ENCODE measurements at places on chromosomes 7 and 10. TPM values are rescaled to one million over a fixed set of nuclear protein-coding genes. Genes with fewer than 3 reads are reported as not detected.

Gene FFAR4
- 0.13 TPM for total RNA-seq

Gene CPA2
- not detected for total RNA-seq

Gene ACSM6
- 1.8 TPM for total RNA-seq

Gene SOSTDC1
- total RNA-seq, result not detected

Gene FANK1
- 6.3 TPM for total RNA-seq

Gene GPER1
- total RNA-seq, result 3.4 TPM

Gene SYNPO2L
- total RNA-seq, result 0.29 TPM

Gene LIPF
- total RNA-seq, result not detected

Gene SORCS1
- 0.99 TPM for total RNA-seq

Gene ASAH2B
- total RNA-seq, result 4.8 TPM

Gene OPN1SW
- total RNA-seq, result not detected

Gene OR6V1
- not detected for total RNA-seq

Gene COBL
- 1.3 TPM for total RNA-seq

Gene VGF
- total RNA-seq, result not detected

Gene NPTX2
- 12.5 TPM for total RNA-seq

Gene SPDYE5
- total RNA-seq, result 0.39 TPM

Gene C7orf57
- total RNA-seq, result 0.42 TPM

Gene RBP3
- not detected for total RNA-seq

Gene TFEC
- 5.6 TPM for total RNA-seq

Gene WNT16
- 0.10 TPM for total RNA-seq

Gene ZNF239
- total RNA-seq, result 14.6 TPM

Data from ureter (tissue), 1 donor.